Activated naive CD8-positive, alpha-beta T cell treated with anti-CD3 and anti-CD28 coated beads, Interleukin-2, amount 50 U/mL, for 24 hours (primary cell): ENCODE measurements at places on chromosomes 4 and X.

DNA sequence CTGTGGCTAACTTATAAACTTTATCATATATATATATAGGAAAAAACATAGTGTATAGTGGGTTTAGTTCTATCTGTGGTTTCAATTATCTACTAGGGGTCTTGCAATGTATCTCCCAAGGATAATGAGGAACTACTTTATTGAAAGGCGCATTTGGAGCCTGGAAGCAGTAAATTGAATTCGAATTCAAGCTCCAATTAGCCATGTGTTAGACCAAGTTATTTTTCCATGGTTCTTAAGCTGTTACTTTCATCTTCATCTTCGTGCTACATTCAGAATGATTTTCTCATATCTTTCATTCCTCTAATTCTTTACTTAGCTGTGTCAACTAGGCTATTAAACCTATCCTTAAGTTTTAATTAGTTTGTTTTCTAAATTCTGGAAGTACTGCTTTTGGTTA, 27.2 kb upstream of the MANBA start:
- peaks cover 36% of the 10 kb centered on the region for H3K4me1 ChIP-seq
- no peaks in the 10 kb centered on the region for H3K27me3 ChIP-seq
- H3K4me3 ChIP-seq, result no peak overlapping the region
- peaks cover 12% of the 10 kb centered on the region for H3K36me3 ChIP-seq
- H3K27ac ChIP-seq, result no peak overlapping the region
- no peak for DNase-seq

GRCh38 chrX:13387666-13388494, 68.0 kb upstream of the ATXN3L start:
- no peak for DNase-seq
- no peak overlapping the region for H3K4me3 ChIP-seq
- H3K36me3 ChIP-seq, result peaks cover 2% of the 10 kb centered on the region
- H3K27ac ChIP-seq, result no peak overlapping the region
- H3K27me3 ChIP-seq, result no peaks in the 10 kb centered on the region

DNA sequence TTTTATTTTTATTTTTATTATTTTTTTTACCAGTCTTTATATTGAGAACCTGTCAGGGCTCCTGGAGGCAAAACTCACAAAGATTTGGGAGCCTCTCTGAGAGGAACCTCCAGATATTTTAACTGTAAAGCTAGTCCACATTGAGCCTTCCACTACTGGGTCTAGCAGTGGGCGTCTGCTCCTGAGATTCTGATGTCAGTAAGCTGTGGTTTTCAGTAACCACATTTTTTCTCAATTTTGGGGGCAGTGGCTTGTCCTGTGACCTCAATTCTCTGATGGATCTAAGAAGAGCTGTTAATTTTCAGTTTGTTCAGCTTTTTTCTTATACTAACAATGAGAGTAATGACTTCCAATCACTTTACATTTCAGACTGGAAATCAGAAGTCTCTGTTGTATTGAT, 23.6 kb upstream of the GPRASP1 start:
- H3K27ac ChIP-seq, result no peak overlapping the region
- peaks cover 4% of the 10 kb centered on the region for H3K36me3 ChIP-seq
- no peaks in the 10 kb centered on the region for H3K27me3 ChIP-seq
- no peak overlapping the region for H3K4me3 ChIP-seq
- H3K4me1 ChIP-seq, result peaks cover 24% of the 10 kb centered on the region

DNA sequence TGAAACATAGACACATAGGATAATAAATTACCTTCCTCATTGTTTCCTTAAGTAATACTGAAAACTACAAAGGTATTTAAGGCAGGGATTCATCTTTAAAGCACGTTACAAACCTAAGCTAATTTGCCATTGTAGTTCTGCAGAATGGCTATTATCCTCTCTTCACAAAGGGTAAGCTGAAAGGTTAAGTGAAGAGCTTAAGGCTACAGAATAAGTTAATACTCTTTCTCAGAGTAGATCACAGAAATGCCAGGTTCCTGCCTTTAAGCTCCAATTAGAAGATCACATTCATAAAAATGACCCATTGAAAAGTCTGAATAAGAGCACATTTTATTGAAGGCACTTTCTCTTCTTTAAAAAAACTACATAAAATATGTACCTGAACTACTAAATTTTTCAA, 42.1 kb upstream of the PRDM5 start:
- H3K27ac ChIP-seq, result no peak overlapping the region
- H3K4me1 ChIP-seq, result no peaks in the 10 kb centered on the region
- H3K27me3 ChIP-seq, result peaks cover 3% of the 10 kb centered on the region
- no peak for DNase-seq
- no peak overlapping the region for H3K4me3 ChIP-seq

DNA sequence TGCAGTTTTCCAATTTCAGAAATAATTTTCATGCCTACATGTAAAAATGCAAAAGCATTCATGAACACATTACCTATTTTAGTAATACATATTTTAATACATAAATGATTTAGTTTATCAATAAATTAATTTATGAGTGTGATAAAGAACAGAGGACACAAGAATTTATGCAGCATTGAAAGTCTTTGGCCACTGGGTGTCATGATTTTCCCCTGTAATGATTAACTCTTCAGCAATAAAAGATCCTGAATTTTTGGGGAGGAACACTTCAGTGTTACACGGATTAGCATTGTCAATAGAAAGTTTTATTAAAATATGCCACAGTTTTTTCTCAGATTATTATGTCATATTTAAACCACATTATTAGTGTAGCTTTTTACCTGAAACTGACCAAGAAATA, 8.6 kb upstream of the VCX2 start:
- no peak overlapping the region for H3K27ac ChIP-seq
- no peaks in the 10 kb centered on the region for H3K4me1 ChIP-seq
- no peak overlapping the region for H3K4me3 ChIP-seq
- DNase-seq, result no peak
- no peaks in the 10 kb centered on the region for H3K36me3 ChIP-seq

DNA sequence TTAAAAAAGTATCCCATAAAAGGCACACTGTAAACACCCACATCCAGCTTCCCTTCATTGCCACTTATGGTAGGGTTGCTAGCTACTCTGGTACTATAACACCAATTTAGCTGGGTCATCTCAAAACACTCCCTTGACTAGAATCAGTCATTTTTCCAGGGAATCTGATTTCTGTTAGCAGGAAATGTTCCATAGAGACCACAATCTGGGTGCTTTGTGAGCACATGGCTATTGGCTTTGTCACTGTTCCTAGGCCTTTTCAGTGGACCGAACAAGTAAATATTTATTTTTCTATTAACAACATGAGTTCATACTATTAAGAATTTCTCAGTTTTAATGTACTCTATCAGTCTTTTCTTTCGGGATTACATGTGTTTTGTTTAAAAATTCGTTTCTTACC, 404.7 kb upstream of the GNPDA2 start:
- DNase-seq, result no peak
- no peaks in the 10 kb centered on the region for H3K4me1 ChIP-seq
- H3K27me3 ChIP-seq, result no peaks in the 10 kb centered on the region
- H3K4me3 ChIP-seq, result no peak overlapping the region
- no peak overlapping the region for H3K27ac ChIP-seq

DNA sequence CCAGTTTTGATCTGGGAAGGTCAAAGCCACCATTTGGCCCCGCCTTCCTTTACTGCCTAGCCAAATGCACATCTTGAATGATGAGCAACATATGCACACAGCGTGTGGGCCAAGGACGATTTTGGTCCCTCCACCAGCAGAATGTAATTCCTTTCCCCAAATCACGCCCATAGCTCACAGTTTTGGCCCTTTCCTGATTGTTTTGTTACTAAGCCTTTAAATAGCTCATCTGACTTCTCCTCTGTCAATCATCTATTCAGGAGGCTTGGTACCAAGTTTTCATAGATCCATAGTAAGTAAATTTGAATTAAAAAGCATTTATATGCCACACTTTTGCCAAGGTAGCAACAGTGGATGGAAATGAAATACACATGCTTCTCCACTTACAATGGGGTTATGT, 123.3 kb downstream of the NFKB1 start:
- no peak overlapping the region for H3K27ac ChIP-seq
- peaks cover 64% of the 10 kb centered on the region for H3K4me1 ChIP-seq
- no peaks in the 10 kb centered on the region for H3K36me3 ChIP-seq
- no peaks in the 10 kb centered on the region for H3K27me3 ChIP-seq

DNA sequence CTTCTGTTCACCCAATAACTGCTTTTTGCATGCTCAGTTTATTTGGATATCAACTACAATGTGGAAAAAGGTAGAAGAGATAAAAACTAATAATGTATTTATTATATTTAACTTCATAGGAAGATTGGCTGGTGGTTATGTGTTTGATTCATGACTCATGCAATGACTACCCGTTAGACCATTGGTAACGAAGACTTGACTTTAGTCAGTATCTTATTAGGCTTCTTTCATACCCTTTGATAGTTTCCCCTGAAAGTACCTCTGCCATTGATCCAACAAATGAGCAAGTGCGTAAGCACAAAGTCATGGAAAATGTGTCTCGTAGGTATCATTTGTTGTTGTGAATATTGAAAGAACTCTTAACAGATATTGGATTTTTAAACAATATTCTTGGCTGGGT, 394.7 kb downstream of the PPP3CA start:
- no peak overlapping the region for H3K27ac ChIP-seq
- no peak for DNase-seq
- H3K4me1 ChIP-seq, result peaks cover 4% of the 10 kb centered on the region
- no peaks in the 10 kb centered on the region for H3K36me3 ChIP-seq
- H3K4me3 ChIP-seq, result no peak overlapping the region

DNA sequence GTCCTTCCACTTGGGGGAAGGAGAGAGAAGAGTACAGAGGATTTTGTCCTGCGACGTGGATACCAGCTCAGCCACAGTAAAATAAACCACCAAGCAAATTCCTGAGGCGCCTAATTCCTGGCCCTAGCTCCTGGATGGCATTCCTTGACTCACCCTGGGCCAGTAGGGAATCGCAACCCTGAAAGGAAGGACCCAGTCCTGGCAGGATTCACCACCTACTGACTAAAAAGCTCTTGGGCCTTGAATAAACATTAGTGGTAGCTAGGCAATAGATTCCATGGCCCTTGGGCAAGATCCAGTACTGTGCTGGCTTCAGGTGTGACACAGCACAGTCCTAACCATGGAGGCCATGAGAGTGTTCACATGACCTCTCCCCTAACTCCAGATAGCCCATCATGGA, 45.6 kb downstream of the GABRA3 start:
- H3K27me3 ChIP-seq, result no peaks in the 10 kb centered on the region
- H3K36me3 ChIP-seq, result no peaks in the 10 kb centered on the region
- H3K4me1 ChIP-seq, result no peaks in the 10 kb centered on the region
- no peak overlapping the region for H3K4me3 ChIP-seq
- DNase-seq, result no peak

DNA sequence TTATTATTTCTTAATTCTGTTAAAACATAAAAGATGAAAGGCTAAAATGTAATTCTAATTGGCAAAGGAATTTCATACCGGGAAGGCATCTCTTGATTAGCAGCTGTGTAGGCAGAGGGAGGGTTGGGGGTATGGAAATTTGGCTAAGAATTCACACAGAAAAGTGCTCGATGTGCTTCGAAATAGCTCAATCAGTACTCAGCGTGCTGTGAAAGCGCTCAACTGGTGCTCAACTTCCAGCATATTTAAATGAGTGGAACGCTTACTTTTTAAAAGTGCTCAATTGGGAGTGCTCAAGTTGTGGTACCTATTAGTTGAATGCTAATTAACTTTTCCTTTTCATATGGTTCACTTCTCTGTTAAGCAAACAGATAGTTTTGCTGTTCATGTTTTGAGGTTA, 695.9 kb upstream of the ATOH1 start:
- H3K27me3 ChIP-seq, result no peaks in the 10 kb centered on the region
- H3K4me3 ChIP-seq, result no peak overlapping the region

GRCh38 chr4:169226565-169226964, 44.2 kb downstream of the SH3RF1 start:
- DNase-seq, result no peak
- peaks cover 3% of the 10 kb centered on the region for H3K4me1 ChIP-seq
- no peak overlapping the region for H3K27ac ChIP-seq
- no peak overlapping the region for H3K4me3 ChIP-seq
- no peaks in the 10 kb centered on the region for H3K36me3 ChIP-seq

- no peaks in the 10 kb centered on the region for H3K36me3 ChIP-seq
- H3K4me1 ChIP-seq, result no peaks in the 10 kb centered on the region
- no peaks in the 10 kb centered on the region for H3K27me3 ChIP-seq
- no peak overlapping the region for H3K4me3 ChIP-seq
These were observed 28.8 kb downstream of the AMELX start for GRCh38 chrX:11321986-11322385.
